Fibroblast of lung (primary cell): ENCODE measurements at places on chromosomes 6 and 20.

- peak; percentile 69 for DNase-seq
Observed at GRCh38 chr6:29628419-29629281, 4.3 kb downstream of the GABBR1 start.

- peak; percentile 81 for DNase-seq
Observed at GRCh38 chr6:116010790-116011401, 49.8 kb downstream of the FRK start.

- DNase-seq, result peak; percentile 76
Observed at GRCh38 chr20:37511610-37512275, 9.3 kb upstream of the NNAT start.

- no peak for DNase-seq
Observed at GRCh38 chr6:107794771-107795170, 29.3 kb downstream of the SCML4 start.

GRCh38 chr6:12720310-12720709 lies 3.7 kb downstream of the PHACTR1 start:
- DNase-seq, result no peak

GRCh38 chr6:36607683-36608386 lies 13.7 kb downstream of the SRSF3 start:
- no peak for DNase-seq

- DNase-seq, result no peak
Observed at GRCh38 chr20:9632991-9633390, 118.6 kb downstream of the LAMP5 start.

GRCh38 chr6:89438248-89438647 lies 5.3 kb downstream of the ANKRD6 start:
- no peak for DNase-seq

DNA sequence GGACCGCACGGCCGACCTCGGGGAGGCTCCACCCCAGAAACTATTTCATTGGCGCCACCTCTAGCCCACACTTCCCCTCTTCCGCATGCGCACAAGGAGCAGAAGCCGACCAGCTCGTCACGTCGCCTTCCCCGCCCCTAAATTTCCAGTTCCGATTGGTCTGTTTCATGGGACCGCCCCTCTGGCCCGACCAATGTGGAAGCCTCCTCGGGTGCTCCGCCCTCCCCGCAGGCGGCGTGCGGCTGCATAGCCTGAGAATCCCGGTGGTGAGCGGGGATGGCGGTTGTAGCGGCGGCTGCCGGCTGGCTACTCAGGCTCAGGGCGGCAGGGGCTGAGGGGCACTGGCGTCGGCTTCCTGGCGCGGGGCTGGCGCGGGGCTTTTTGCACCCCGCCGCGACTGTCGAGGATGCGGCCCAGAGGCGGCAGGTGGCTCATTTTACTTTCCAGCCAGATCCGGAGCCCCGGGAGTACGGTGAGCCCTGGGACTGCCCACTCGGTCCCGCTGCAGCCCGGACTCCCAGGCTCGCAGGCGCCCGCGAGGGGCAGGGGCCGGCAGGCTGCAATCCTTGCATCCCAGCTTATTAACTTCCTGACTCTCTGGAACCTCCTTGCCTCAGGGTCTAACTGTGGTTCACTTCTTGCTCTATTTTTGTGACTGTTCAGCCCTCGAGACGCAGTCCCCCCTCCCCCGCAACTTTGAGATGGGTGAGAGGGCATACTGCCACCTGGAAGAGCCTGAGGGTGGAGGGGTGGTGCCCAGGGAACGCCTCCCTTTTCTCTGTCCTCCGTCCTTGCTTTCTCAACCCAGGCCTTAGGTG lies at the start of gene BCKDHB:
Gene BCKDHB (plus strand): TSS at position 254 of the 818 bp plus-strand sequence. CDS start 23 bp downstream, at position 277.
- DNase-seq, result peak; percentile 96
